ENCODE measurements at places on chromosomes 6 and 20. TPM values are rescaled to one million over a fixed set of nuclear protein-coding genes. Genes with fewer than 3 reads are reported as not detected.

TINAG gene
- polyA plus RNA-seq, result 27.7 TPM

NRN1 gene
- polyA plus RNA-seq, result 5.9 TPM

PRRT1 gene
- polyA plus RNA-seq, result 2.5 TPM

TRIM15 gene
- 0.19 TPM for polyA plus RNA-seq

BTBD3 gene
- 65.3 TPM for polyA plus RNA-seq

TTK gene
- polyA plus RNA-seq, result 23.6 TPM

NPEPL1 gene
- 36.8 TPM for polyA plus RNA-seq

EPB41L1 gene
- 67.5 TPM for polyA plus RNA-seq

PSORS1C2 gene
- not detected for polyA plus RNA-seq

PTK6 gene
- polyA plus RNA-seq, result 0.61 TPM

RSPO4 gene
- 1.1 TPM for polyA plus RNA-seq

NAPB gene
- 17.5 TPM for polyA plus RNA-seq

RAET1L gene
- polyA plus RNA-seq, result not detected

Measured in right renal cortex interstitium (tissue), 3 donors.